ENCODE measurements at places on chromosomes 7 and 10.

GRCh38 chr10:12340937-12341336 lies 8.4 kb upstream of the CAMK1D start:
- no peak for DNase-seq

GRCh38 chr10:60006062-60006461 lies 99.7 kb upstream of the CCDC6 start:
- no peak for DNase-seq

DNA sequence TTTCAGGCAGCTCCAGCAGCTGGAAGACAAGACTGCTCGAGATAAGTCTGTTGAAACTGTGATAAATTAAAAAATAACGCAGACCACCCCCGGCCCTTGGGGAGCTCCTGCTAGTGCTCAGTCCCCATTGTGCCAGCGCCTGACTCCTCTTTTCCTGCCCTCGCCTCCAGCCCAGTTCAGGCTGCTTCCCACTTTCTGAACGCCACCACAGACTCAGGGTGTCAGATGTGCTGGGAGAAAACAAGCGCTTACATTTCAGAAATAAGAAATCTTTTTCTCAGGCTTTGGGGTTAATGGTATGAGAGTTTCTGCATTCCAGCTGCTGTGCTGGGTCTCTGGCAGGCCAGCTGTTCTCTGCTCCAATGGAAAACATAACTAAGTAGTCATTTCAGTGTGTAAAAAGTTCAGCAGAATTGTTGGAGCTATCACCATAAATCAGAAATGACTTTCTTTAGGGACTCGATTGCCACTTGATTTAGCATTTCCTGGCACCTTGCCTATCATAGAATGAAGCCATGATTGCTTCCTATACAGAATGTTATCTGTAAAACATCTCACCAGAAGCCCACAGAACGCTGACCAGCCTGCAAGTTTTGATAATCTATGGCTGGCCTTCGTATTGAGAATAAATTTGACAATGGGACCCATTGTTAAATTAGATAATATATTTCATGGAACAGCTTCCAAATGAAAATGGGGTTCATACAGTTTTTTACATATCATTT lies 257.0 kb upstream of the ZNF32 start:
- no peak for DNase-seq

DNA sequence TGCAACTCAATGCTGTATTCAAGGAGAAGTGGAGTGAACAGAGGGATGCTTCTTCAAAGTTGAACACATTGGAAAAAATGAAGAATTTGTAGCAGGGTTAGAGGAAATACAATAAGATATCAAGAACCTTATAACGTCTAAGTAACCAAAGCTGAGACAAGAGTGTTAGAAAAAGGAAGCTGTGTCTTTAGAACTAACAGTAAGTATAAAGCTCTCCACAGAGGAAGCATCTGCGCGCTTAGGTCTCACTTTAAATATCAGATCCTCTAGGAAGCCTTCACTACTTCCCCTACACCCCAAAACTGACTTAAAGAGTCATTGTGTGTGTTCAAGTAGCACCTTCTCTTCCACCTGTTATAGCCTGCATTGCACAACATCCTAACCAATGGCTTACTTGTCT lies 43.0 kb downstream of the CH25H start:
- no peak for DNase-seq

GRCh38 chr7:3649250-3649649 lies 348.2 kb downstream of the SDK1 start:
- DNase-seq, result no peak

- no peak for DNase-seq
These were observed 290.2 kb downstream of the FGFR2 start for GRCh38 chr10:121308020-121308419.

DNA sequence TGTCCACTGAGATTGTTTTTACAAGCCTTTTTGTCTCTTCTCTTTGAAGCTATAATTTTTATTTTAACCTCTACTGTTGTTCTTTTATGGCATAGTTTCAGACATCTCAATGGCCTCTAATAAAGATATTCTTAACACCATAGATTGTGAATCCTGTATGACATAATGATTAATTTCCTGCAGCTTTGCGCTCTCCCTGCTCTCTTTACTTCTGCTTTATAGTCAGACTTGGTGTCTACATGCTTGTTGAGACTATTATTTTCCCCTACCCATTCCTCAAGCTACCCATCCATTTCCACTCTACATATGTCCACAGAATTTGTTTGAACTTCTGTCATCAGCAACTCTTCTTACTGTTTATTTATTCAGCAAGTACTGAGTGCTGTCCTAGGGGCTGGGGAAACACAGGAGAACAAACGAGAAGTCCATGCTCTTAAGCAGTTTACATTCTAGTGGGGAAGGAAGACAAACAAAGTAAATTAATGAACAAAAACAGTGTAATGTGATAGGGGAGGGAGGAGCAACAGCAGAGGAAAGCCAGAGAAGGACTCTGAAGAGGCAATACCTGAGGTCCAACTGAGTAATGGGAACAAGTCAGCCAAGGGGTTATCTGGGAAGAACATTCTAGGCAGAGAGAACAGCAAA lies 110.1 kb downstream of the CDK14 start:
- DNase-seq, result no peak

- no peak for DNase-seq
These were observed 39.7 kb downstream of the DNAJB12 start for GRCh38 chr10:72315054-72315453.

DNA sequence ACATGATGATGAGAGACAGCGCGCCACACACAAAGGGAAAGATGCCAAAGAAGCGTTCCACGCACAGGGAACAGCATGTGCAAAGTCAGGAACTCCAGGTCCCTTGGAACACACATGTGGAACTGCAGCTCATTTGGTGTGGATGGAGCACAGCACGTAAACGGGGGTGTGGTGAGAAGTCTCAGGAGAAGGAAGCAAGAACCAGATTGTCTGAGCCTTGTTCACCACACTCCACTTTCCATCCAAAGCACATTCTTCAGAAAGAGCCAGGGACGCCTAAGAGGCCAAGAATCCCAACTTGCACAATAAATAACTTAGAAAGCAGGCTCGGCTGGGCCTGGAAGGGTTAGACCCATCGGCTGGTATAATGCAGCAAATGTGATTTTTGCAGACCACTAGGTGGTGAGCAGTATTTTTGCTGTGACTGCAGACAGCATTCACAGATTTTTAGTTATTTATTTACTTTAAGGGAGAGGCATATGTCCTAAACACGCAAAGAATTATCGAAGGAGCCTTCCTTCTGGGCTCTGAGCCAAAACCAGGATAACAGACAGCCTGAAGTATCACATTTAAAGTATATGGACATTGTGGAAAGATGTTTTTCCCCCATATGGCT lies 27.9 kb upstream of the ASCC1 start:
- DNase-seq, result peak; percentile 63

- DNase-seq, result no peak
These were observed 130.9 kb downstream of the CACNA2D1 start for GRCh38 chr7:82312646-82313045.

- DNase-seq, result no peak
These were observed 69.7 kb downstream of the CD36 start for GRCh38 chr7:80708123-80708522.

GRCh38 chr10:102406815-102407214 lies 11.3 kb downstream of the NFKB2 start:
- no peak for DNase-seq

DNA sequence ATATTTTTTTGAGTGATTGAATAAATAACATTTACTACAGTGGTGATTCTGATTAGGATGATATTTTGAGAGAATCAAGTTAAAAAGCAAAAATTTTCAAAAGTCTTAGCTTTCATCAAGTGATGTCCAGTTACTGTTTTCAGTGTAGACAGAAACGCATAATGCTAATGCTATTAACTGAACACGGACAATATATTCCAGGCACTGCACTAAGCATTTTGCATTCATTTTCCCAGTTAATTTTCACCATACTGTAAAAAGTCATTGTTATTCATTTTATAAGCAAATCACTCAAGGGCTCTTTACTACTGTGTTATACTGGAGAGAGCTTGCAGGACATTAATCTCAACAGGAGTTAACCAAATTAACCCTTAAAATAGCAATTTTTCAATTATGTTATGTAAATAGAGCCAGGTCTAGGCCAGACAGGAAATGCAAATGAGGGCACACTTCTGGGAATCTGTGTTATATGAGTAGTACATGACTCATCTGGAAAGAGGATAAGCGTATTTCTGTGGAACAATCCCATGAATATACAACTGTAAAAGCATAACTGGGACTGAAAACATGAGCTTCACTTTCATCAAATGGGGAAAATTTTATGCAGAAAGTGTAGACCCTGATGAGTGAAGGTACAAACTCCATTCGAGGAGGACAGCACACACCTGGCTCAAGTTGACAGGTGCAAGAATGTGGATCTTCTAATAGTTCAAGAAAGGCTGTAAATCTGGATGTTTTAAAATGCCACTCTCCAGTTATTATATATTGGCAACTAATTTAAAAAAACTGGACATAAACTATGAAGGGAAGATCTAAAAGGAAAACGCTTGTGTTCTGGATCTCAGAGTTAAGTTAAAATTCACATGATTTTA lies 75.4 kb downstream of the ANK3 start:
- no peak for DNase-seq

DNA sequence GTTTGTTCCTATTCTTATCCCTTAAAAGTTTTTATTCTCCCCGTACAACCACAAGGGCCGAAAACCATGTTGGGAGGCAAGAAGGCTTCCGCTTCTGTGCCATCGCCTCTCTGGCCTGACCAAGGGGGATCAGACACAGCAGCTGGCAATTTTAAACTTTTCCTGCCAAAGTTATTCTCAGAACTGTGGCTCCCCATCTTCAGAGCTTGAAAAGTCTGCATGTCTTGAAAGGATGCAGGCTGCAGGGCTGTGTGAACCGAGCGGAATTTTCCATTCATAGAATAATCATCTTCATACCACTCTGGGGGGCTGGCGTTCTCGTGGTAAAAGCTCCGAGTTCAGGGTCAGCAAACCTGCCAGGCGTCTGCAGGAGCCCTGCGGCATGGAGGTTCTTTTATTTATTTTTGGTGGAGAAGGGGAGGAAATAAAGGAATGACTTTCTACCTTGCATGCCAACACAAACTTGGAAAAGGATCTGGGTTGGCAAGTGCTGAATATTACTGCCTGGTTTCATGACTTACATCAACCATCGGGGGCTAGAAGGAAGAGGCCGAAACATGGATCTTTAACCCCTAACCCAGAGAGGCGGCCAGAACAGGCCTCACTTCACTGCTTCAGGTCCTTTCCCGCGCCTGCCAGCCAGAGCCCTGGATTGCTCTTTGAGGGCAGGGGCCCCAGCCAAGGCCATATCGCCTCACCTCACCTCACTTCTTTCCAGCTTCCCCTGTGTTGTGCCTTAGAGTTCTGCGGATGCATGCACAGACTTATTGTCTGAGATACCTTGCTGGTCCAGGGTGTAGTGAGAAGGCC lies 3.0 kb upstream of the NANOS1 start:
- DNase-seq, result no peak

DNA sequence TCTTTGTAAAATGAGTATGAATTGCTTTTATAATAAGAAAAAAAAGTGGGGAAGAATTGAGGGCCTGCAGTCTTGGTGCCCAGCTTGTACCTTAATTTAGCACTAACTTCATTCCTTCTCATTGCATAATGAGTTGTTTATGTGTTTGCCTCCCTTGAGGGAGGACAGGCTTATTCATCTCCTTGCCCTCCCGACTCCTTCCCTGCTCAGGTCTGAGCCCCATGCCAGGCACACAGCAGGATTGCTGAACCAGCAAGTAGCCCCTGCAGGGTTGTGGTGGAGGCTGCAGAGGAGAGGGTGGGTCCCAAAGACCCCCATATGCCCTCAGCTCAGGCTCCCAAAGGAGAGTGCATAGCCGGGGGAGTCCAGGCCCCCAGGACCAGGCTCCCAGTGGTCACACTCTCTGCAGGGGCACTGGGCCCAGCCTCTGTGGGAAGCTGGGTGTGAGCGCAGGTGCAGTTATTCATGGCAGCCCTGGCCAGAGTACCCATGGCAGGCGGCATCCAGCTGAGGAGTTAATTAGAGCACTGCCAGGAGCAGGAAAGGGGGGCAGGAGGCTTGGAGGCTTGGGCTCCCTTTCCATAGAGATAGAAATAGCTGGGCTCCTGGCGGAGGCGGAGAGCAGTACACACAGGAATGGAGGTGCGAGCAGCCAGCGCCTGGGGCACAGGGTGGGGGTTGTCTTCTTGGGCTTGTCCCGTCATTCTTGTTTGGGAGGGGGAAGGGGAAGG lies 28.2 kb upstream of the GOLGA7B start:
- DNase-seq, result no peak

DNA sequence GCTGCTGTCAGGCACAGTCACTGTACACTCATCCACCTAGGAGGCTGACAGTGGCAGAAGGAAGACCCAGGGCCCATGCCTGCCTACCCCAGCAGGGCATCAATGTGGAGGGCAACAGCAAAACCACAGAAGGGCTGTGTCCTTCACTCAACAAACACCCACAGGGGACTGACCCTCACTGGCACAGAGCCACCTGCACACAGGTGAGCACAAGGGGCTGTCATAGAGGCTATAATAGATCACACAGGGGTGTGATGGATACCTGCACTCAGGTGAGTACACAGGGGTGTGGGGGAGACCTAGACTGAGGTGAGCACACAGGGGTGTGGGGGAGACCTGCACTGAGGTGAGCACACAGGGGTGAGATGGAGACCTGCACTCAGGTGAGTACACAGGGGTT lies 132.8 kb upstream of the TCERG1L start:
- no peak for DNase-seq

- no peak for DNase-seq
These were observed 713 bp downstream of the CLDN4 start for GRCh38 chr7:73831584-73831833.

- no peak for DNase-seq
These were observed 51.4 kb upstream of the DNAJC1 start for GRCh38 chr10:22054961-22055360.
